Mucosa of gallbladder (tissue), 1 donor: ENCODE measurements at places on chromosomes 1 and 21.
A peak's percentile ranks its signal among the peaks of the same experiment; 100 is the strongest.

DNA sequence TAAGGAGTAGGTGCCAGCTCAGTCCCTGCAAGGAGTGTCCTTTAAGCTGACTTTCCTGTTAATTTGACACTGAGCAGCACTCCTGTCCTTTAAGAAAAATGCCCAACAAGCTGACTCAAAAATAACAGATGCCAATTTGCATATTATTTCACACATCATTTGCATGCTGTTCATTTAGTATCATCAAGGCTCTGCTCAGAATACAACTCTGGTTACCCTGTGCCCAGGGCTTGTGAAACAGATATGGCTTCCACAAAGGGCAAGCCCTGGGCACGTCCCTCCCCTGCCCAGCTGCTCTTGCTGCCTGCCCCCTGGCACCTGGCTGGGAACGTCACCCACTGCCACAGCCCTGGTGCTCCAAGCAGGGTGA, 10.3 kb downstream of the KCNN3 start:
- DNase-seq = no peak

DNA sequence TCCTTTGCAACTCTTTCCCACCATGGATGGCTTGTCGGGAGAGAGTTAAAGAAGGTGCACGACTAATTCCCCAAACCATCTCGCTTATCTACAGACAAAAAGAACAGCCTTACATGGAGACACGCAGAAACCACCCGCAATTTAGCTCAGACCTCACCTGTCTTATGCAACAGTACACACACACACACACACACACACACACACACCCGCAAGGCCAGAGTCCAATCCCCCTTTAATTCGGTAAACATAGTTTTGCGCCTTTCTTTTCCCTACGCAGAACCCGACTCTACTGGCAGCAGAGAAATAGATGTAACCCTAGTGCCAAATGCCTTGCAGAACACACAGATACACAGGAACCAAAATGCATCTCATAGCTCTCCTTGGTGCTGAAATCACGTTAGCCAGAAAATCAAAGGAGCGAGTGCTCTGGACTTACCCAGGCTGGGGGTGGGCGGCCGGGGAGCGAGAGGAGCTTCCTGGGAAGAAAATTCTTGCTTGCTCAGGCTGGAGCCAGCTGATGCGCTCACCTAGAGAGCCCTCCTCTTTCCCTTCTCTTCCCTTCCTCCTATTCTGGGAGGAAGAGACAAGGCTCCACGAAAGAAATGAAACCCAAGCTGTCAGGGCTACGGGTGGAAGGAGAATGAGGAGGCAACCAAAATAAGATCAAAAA, 470 bp downstream of the TNR start:
- peak; percentile 11 for DNase-seq

DNA sequence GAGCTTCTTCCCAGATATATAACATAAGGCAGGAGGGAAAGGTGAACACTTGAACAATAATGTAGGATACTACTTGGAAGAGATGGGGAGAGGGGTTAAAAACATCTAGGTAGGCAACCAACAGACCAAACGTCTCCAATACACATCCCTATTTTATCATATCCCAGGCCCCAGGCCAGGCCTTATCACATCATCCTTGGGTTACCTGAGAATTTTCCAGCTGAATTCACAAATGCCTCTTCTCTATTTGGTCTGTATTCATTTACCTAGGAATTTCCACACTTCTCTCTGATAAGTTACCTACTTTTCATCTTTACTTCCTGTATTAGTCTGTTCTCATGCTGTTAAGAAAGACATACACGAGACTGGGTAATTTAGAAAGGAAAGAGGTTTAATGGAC, 141.9 kb upstream of the C1orf21 start:
- DNase-seq = no peak

DNA sequence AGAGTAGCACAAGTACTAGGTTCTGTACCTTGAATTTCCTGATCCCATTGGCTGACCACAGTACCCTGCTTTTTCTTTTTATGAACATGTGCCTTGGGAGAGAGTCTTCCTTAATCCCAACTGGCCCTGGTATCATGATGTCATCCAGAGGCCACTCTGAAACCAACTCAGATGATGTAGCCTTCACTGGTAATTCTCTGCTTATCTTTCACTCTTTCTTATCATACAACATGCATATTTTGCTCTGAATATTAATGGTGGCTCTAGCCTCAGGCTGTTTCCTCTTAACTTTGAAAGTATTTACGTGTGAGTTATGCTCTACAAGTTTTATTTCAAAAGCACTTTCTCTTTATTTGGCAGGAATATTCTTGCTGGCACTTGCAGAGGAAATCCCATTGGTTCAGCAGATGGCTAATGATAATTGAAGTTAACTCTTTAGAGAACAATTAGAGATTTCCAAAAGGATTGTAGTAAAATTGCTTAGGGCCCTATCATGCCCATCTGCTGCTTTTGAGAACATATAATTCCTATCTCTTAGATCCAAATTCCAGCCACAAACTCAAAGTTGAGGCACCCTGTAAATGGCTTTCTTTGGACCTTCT, 86.1 kb downstream of the PTGER3 start:
- no peak for DNase-seq

GRCh38 chr1:170030212-170030611, 44.3 kb downstream of the KIFAP3 start:
- no peak for DNase-seq

GRCh38 chr21:45799765-45800338, 156.3 kb downstream of the PCBP3 start:
- no peak for DNase-seq

- no peak for DNase-seq
Observed at GRCh38 chr21:10640446-10640845, 119.1 kb downstream of the TPTE start.

DNA sequence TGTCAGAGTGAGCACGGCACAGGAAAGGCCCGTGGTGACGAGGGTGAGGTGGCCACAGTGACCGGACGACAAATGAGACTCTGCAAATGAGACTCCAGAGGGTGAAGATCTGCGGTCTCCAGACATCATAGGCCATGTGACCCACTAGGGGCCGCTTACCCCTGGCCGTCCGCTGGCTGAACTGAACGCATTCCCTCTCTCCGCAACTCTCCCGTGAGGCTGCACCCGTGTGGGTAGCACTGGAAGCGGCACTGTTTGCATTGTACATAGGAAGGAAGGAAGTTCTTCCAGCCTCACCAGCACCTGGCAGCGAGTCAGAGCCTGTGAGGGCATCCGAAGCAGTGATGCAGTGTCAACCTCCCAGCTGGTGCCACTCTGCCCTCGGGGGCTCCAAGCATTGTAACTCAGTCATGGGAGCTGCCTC, 23.6 kb upstream of the SPSB1 start:
- no peak for DNase-seq

GRCh38 chr1:227227761-227228160, 90.5 kb downstream of the CDC42BPA start:
- no peak for DNase-seq

- no peak for DNase-seq
Observed at GRCh38 chr1:185972096-185972850, 238.1 kb downstream of the HMCN1 start.

DNA sequence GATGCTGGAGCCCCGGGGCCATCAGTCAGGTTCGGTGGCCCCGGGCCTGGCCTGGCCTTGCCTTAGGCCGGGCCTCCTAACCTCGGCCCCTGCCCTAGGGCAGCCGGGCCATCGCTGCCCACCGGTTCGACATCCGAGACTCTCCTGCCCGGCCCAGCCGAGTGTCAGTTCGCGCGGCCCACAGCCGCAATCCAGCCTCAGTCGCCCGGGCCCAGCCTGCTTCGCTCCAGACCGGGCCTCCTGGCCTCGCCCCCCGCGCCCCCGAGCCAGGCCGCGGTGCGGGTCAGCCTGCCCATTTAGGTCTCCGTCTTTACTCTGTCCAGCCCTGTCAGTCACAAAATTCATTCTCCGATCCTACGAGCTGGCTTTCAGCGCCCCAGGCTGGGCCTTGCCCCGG, 777 bp downstream of the LRRC41 start:
- DNase-seq = peak; percentile 12

- no peak for DNase-seq
Observed at GRCh38 chr1:240234485-240235210, 143.0 kb downstream of the FMN2 start.

DNA sequence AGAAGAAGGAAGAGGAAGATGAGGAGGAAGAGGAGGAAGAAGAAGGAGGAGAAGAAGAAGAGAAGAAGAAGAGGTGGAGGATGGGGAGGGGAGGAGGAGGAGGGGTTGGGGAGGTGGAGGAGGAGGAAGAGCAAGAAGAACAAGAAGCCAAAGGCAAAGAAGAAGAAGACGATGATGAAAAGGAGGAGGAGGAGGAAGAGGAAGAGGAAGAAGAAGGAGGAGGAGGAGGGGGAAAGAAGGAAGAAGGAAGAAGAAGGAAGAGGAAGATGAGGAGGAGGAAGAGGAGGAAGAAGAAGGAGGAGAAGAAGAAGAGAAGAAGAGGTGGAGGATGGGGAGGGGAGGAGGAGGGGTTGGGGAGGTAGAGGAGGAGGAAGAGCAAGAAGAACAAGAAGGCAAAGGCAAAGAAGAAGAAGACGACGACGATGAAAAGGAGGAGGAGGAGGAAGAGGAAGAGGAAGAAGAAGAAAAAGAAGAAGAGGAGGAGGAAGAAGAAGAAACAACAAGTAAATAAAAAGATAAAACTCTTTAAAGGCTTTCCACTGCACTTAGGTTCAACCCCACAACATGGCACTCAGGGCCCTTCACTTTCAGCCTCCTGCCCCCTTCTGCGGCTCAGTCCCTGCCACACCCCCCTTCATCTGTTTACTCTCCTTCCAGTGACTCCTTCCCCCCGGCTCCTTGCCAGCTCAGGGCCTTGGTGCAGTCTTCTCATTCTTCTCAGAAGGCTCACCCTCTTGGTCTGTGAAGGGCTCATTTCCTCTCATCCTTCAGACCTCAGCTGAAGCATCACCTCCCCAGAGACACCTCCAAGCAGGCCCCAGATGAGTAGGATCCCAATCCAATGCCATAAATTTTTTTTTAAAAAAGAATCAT, 114.0 kb downstream of the KCNN3 start:
- peak; percentile 45 for DNase-seq

- DNase-seq = no peak
Observed at GRCh38 chr1:233679030-233679429, 65.1 kb downstream of the KCNK1 start.

GRCh38 chr1:204223129-204223860, 9.5 kb upstream of the GOLT1A start:
- no peak for DNase-seq

GRCh38 chr1:121569428-121569827, 384.7 kb downstream of the SRGAP2C start:
- no peak for DNase-seq

GRCh38 chr1:7753641-7754040, 17.5 kb upstream of the VAMP3 start:
- no peak for DNase-seq

- no peak for DNase-seq
Observed at GRCh38 chr1:228213917-228214808, 6.3 kb downstream of the OBSCN start.

DNA sequence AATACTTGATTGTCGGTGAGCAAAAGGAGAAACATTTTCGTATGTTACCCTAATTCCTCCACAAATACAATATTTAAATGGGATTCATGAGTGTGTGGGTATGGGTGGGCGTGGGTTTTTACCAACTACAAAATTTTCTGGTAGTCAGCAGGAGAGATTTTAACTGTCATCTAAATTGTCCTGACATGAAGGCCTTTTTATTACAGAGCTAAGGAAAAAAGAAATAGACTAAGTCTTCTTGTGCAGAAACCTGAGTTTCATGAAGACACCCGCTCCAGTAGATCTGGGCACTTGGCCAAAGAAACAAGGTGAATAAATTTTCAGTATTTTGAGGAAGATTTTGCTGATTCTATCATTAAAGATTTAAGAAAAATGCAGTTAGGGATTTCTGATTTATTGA, 752 bp downstream of the RGS18 start:
- DNase-seq = no peak

GRCh38 chr1:64320922-64321614, 117.6 kb downstream of the UBE2U start:
- no peak for DNase-seq

- DNase-seq = no peak
Observed at GRCh38 chr21:17987382-17988101, 168.4 kb upstream of the C21orf91 start.

DNA sequence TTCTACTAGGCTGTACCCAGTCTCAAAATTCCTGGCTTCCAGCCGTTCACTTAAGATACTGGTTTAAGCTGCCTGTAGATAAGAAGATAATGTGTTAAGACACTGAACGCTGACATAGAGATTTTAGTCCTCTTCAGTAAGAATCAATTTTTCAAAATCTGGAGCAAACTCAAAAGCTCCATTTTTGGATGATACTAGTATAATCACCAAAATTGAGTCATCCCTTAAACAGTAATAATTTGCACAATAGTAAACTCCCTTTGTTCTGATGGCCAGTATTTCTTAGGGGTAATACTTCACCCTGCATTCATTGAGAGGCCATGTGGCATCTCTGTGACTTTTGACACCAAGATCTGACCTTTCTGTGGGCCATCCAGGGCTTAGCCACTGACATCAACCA, 299.8 kb upstream of the USP25 start:
- DNase-seq = no peak

DNA sequence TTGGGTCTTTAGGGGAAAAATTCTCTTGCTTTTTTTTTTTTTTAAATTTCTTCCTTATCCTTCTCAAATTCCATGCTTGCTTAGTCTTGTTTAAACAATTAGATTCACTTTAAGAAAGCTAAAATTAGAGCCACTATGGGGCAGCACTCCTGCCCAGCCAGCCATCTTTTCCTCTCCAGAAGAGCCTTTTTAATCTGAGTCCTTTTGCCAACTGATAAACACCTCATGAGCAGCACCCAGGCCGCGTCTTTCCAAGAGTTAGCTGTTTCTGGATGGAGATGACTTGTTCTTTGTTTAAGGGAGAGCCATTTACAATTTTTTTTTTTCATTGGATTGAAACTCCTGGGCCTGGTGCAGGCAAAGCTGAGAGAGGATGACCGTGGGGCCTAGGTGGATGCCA, 53.3 kb upstream of the TSPAN2 start:
- DNase-seq = no peak

- peak; percentile 46 for DNase-seq
Observed at GRCh38 chr1:34164771-34165391, at the start of gene CSMD2. TSS of gene CSMD2 (minus strand) at chr1:34165230. CDS start at chr1:34165097, 133 bp downstream.

GRCh38 chr1:93728480-93729131, 47.0 kb upstream of the BCAR3 start:
- DNase-seq = no peak

DNA sequence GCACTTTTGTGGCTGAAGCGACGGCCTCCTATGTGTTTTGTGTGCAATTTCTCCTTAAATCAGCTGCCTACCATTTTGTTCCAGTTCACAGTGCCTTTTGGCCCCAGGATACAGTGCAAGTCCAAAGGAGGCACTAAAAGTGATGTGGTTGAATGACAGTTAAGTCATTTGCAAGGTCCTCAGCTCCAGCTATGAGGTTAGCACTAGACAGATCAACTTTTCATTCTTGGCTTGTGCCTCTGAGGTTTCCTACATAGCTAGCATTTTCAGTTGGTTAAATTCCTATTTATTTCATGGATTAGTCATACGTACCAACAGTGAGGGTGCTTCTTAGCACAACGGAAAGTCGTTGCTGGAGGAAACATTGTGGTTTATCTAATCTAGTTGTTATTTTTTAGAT, 59.3 kb upstream of the NTPCR start:
- no peak for DNase-seq

- DNase-seq = no peak
Observed at GRCh38 chr1:186634511-186634910, 45.7 kb downstream of the PTGS2 start.
